ENCODE measurements at places on chromosomes 7 and 10. TPM values are rescaled to one million over a fixed set of nuclear protein-coding genes. Genes with fewer than 3 reads are reported as not detected.

GRCh38 chr10:58451193-58451889, 61.3 kb upstream of the BICC1 start:
- DNase-seq = no peak

- no peak for DNase-seq
These were observed 31.5 kb downstream of the TCF7L2 start for GRCh38 chr10:112981553-112981952.

DNA sequence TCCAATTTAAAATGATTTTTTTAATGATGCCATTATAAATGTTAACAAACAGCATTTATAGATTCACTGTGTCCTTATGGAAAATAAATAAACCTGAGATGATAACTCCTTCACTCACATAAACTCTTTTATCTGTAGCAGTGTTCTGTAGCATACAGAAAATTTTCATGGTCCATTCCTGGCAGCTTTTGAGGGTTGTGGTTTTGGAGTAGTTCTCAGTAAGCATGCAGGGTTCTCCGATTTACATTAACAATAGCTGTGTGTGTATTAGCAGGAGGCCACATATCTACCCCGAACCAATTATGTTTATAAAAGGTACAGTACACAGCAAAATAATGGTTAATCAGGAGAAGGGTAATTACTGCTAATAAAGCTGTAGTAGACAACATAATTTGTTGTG, 162.7 kb downstream of the CDCA7L start:
- no peak for DNase-seq

CALU gene
- 51.4 TPM for total RNA-seq

All from CD8-positive, alpha-beta memory T cell (primary cell).